ENCODE measurements at places on chromosomes 12 and 14. TPM values are rescaled to one million over a fixed set of nuclear protein-coding genes. Genes with fewer than 3 reads are reported as not detected.

RTL1 gene
- total RNA-seq, result not detected

KRT3 gene
- not detected for total RNA-seq

GNG2 gene
- total RNA-seq, result 7.7 TPM

E2F7 gene
- total RNA-seq, result 28.6 TPM

PTPRB gene
- total RNA-seq, result 25.7 TPM

LBHD2 gene
- total RNA-seq, result not detected

RIMBP2 gene
- under 0.01 TPM for total RNA-seq

KRT73 gene
- not detected for total RNA-seq

PLA2G1B gene
- not detected for total RNA-seq

CRIP1 gene
- total RNA-seq, result 5.4 TPM

NTS gene
- not detected for total RNA-seq

TMEM30B gene
- total RNA-seq, result 0.56 TPM

C1QL4 gene
- total RNA-seq, result 0.38 TPM

GALNT8 gene
- total RNA-seq, result under 0.01 TPM

KLHL42 gene
- total RNA-seq, result 25.9 TPM

SLC5A8 gene
- not detected for total RNA-seq

CD163L1 gene
- 3.3 TPM for total RNA-seq

MYH7 gene
- total RNA-seq, result not detected

TSPAN19 gene
- total RNA-seq, result not detected

DTX3 gene
- 14.7 TPM for total RNA-seq

SIX4 gene
- total RNA-seq, result 8.1 TPM

APOF gene
- total RNA-seq, result not detected

DTX1 gene
- total RNA-seq, result under 0.01 TPM

KRT83 gene
- total RNA-seq, result not detected

KCNC2 gene
- not detected for total RNA-seq

FCF1 gene
- 40.6 TPM for total RNA-seq

Measured in regular cardiac myocyte (primary cell).